ENCODE measurements at places on chromosomes 7 and 10.

GRCh38 chr7:34211018-34211417, 305.7 kb downstream of the BMPER start:
- no peak for DNase-seq
- H3K4me3 ChIP-seq: no peak overlapping the region
- H3K4me1 ChIP-seq: peaks cover 3% of the 10 kb centered on the region
- H3K27ac ChIP-seq: no peak overlapping the region

- H3K36me3 ChIP-seq: no peaks in the 10 kb centered on the region
- H3K4me3 ChIP-seq: peak within 1 kb of the TSS; percentile 83
- no peaks in the 10 kb centered on the region for H3K27me3 ChIP-seq
- H3K27ac ChIP-seq: peak within 1 kb of the TSS; percentile 52
- DNase-seq: peak; percentile 35
- peaks cover 19% of the 10 kb centered on the region for H3K4me1 ChIP-seq
Measured at GRCh38 chr7:116499168-116500077, at the start of gene CAV2. Gene CAV2, plus strand, starts transcription at chr7:116499738. Its CDS starts 44 bp downstream, at chr7:116499782.

DNA sequence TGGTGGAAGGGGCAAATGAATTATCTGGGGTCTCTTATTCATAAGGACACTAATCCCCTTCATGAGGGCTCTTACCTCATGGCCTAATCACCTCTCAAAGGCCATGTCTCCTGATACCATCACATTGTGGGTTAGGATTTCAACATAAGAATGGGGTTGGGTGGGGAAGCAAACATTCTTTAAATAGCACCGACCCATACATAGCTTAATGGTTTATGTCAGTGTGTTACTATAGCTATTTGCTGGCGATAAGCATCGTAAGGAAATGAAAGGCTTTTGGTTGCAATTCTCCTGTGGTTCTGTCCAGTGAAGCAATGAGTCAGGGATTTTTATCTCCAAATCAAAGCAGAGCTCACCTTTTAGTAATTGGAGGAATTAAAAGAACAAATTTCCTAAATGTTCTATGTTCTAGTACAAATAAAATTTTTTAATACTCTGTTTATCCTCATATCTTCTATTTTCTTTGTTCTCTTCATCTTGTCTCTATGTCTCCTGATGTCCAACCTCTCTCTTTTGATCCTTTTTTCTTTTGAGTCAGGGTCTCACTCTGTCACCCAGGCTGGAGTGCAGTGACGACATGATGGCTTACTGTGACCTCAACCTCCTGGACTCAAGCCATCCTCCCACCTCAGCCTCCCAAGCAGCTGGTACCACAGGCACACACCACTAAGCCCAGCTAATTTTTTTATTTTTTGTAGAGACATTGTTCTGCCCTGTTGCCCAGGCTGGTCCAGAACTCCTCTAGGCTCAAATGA, 57.0 kb upstream of the GLCCI1 start:
- no peak for DNase-seq
- H3K36me3 ChIP-seq: peaks cover 7% of the 10 kb centered on the region
- H3K4me1 ChIP-seq: no peaks in the 10 kb centered on the region
- H3K4me3 ChIP-seq: no peak overlapping the region

DNA sequence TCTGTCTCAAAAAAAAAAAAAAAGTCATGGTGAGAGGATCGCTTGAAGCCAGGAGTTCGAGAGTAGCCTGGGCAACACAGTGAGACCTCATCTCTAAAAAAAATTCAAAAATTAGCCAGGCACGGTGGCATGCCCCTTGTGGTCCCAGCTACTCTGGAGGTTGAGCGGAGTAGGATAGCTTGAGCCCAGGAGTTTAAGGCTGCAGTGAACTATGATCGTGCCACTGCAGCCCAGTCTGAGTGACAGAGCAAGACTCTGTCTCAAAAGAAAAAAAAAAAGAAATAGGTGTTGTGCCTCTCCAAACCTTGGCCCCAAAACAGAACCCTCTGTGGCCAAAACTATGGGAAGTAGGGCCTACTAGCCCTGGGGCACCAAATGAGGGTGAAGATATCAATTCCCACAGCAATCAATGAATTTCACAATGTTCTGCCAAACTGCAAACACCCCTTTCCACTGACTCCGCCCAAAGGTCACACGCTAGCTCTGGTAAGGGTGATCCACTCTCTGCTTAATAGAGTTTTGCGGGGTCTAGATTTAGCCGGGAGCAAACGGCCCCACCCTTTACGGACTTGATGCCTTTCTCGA, 16.9 kb downstream of the SSC4D start:
- no peaks in the 10 kb centered on the region for H3K27me3 ChIP-seq
- peaks cover 7% of the 10 kb centered on the region for H3K4me1 ChIP-seq
- peak overlapping the region; percentile 94 for H3K27ac ChIP-seq
- H3K36me3 ChIP-seq: peaks cover 2% of the 10 kb centered on the region
- H3K4me3 ChIP-seq: peak overlapping the region; percentile 76

GRCh38 chr7:23235813-23236221, 10.8 kb upstream of the GPNMB start:
- no peaks in the 10 kb centered on the region for H3K4me1 ChIP-seq
- H3K27me3 ChIP-seq: no peaks in the 10 kb centered on the region
- no peak overlapping the region for H3K4me3 ChIP-seq
- no peaks in the 10 kb centered on the region for H3K36me3 ChIP-seq
- H3K27ac ChIP-seq: no peak overlapping the region
- no peak for DNase-seq

DNA sequence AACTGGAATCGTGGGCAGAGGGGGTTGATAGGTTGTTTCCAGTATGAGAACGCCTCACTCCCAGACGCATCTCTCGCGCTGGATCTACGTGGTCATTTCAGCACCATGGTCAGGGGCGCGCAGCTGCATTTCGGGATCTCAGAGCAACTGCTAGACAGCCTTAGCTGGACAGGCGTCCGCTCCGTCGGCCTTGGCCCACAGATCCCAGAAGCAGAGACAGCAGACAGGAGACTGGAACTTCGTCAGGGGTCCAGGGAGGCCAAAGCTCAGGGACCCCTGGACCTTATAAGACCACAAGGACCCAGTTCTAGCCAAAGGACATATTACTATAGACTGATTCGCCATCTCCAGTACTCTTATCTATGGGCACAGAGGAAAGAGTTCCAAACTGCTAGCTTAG, 5.3 kb downstream of the NEUROG3 start:
- no peak overlapping the region for H3K27ac ChIP-seq
- no peaks in the 10 kb centered on the region for H3K36me3 ChIP-seq
- H3K4me3 ChIP-seq: no peak overlapping the region
- DNase-seq: peak; percentile 81
- peaks cover 4% of the 10 kb centered on the region for H3K4me1 ChIP-seq
- H3K27me3 ChIP-seq: peaks cover 96% of the 10 kb centered on the region

DNA sequence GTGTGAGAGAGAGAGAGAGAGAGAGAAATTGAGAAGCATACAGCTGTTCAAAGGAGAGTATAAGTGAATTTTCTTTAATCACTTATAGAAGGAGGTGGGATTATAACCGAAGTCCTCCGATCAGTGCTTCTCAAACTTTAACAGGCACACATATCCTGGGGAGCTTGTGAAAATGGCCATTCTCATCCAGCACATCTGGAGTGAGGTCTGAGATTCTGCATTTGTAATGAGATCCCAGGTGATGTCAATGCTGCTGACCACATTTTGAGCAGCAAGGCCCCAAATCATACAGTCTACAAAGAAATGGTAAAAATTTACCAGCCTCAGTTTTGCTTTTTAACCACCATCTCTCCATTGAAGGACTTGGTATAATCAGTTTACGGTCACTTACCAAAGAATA, 219.0 kb downstream of the PTEN start:
- H3K4me1 ChIP-seq: peaks cover 31% of the 10 kb centered on the region
- no peak for DNase-seq
- H3K4me3 ChIP-seq: no peak overlapping the region

GRCh38 chr10:21720090-21720489, 186.1 kb downstream of the MLLT10 start:
- H3K4me1 ChIP-seq: peaks cover 66% of the 10 kb centered on the region
- H3K36me3 ChIP-seq: peaks cover 8% of the 10 kb centered on the region
- no peaks in the 10 kb centered on the region for H3K27me3 ChIP-seq

- no peak for DNase-seq
- H3K27me3 ChIP-seq: no peaks in the 10 kb centered on the region
- H3K27ac ChIP-seq: peak overlapping the region; percentile 72
- no peak overlapping the region for H3K4me3 ChIP-seq
- no peaks in the 10 kb centered on the region for H3K36me3 ChIP-seq
Measured at GRCh38 chr7:55101359-55101758, 82.5 kb downstream of the EGFR start.

All from mesothelial cell of epicardium (in vitro differentiated cells).